ENCODE measurements at places on chromosomes 13 and 19. TPM values are rescaled to one million over a fixed set of nuclear protein-coding genes. Genes with fewer than 3 reads are reported as not detected.

DNA sequence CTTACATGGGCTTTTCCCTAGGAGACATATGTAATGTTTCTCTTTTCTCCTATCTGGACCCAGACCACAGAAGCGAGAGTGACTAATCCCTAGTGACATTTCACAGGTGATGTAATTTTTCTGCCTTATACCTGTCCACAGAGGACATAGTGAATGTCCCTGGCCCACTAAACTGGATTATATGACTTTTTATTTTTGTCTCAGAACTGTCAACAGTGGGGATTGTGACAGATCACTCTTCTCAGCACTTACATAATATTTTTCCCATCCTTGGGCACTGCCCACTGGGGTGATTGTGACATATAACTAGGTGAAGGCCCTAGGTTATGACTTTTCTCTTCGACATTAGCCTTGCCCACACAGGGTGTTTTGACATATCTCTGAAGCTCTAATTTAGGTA is 7.9 kb upstream of the ZNF726 start:
- DNase-seq, result no peak

GRCh38 chr19:33689868-33690267 is 68.1 kb downstream of the CHST8 start:
- DNase-seq, result no peak

Gene SPPL2B
- 18.0 TPM for total RNA-seq

DNA sequence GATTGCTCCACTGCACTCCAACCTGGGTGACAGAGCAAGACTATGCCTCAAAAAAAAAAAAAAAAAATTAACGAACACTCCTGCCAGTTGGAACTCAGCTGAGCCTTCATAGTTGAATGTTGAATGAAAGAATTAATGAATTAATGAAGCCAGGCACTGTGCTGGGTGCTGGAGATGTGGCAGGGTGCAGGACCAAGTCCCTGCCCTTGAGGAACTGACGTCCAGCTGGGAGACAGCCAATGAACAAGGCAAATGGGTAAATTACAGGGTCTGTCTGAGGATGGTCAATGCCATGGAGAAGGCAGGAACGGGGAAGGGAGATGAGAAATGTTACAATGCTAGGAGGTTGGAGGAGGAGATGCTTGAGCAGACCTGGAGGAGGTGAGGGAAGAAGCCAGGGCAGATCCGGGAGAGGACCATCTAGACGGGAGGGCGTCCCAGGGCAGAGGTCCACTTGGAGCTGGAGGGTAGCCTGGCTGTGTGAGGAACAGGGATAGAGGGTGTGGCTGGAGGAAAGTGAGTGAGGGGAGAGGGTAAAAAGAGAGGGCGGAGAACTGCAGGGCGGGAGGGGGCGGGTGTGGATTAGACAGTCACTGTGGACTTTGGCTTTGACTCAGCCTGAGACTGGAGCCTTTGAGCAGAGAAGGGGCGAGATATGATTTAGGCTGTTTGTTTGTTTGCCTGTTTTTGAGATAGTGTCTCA is 16.8 kb upstream of the IGSF23 start:
- no peak for DNase-seq

DNA sequence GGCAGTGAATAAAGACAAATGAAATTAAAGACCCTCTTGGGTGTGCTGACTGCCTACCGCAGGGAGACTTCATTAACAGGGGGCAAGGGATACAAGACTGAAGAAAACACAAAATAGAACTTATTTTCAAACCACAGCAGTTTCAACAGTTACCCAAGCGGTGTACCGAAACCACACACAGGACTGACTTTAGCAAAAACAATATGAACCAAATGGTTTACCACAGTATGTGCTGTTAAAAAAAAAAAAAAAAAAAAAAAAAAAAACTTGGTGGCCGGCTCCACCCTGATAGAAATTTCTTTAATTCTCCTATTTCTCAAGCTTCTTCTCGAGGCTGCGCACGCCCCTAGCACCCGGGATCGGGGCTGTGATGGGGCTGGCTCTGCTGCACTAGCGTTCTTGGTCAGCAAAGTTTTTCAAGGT is 42.6 kb downstream of the KLF2 start:
- DNase-seq, result no peak

DNA sequence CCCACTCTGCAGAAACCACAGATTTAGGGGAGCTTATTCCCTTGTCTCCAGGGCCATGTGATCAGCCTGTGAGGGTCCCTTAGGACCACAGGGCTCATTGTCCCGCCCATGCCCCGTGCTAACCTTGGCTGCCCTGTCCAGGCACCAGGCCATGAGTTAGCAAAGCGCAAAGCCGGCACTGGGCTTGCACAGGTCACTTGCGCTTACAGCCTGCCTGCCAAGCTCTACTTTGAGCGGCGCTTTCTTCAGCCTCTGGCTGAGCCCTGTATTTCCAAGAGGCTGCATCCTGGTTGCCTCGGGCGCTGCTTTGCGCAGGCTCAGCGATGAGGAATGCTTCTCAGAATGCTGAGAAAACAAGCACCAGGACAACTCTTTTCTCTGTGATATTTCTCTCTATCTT is 188.0 kb downstream of the TDRD3 start:
- no peak for DNase-seq

Gene CACNG7
- total RNA-seq, result not detected

Gene EMP3
- 73.2 TPM for total RNA-seq

DNA sequence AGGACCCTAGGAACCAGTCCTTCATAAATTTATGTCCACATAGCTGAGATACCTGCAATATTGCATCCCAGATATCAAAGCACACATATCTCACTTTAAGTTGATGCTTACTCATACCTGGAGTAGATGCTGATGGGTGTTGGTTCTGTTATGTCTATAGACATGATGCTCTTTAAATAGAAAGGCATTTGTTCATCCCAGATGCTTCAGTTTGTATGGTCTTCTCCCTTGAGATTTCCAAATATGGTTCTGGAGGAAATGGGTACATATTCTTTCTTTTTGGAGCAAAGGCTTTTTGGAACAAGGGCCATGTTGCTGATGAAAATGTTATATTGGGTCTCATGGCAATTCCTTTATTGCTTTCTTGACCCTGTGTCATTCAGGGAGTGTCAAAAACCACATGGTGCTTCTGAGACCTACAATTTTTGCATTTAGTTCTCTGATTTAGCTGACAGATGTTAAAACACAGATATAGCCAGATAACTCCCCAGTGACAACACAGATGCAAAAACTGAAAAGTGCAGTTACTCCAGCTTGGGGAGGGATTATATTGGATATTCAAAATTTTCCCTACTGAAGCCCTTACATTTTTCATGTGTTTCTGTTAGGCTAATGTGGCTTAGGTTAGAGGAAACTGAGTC is 211.4 kb downstream of the KCNRG start:
- DNase-seq, result no peak

DNA sequence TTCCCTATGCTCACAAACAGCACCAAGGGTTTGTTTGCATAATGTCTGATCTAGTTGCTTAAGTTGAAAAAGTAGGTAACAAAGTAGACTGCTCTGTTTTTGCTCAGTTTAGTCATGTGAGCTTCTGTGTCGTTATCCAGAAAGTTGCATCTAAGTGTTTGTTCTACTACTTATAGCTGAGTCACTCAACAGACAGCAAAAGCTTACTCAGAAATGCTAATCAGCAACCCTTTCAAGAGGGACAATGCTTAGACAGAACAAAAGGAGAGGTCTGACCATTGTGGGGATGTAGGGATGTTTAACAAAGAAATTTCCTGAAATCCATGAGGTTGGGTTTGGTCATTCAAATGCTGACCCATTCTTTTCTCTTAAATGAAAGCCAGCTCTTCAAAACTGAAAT is 106.4 kb downstream of the ATP8A2 start:
- no peak for DNase-seq

GRCh38 chr19:10568062-10568825 is 535 bp downstream of the CDKN2D start:
- no peak for DNase-seq

Gene MCEMP1
- total RNA-seq, result not detected

- DNase-seq, result no peak
Observed at GRCh38 chr19:16024266-16025107, 51.8 kb upstream of the TPM4 start.
